ENCODE measurements at places on chromosomes 6 and 20.

DNA sequence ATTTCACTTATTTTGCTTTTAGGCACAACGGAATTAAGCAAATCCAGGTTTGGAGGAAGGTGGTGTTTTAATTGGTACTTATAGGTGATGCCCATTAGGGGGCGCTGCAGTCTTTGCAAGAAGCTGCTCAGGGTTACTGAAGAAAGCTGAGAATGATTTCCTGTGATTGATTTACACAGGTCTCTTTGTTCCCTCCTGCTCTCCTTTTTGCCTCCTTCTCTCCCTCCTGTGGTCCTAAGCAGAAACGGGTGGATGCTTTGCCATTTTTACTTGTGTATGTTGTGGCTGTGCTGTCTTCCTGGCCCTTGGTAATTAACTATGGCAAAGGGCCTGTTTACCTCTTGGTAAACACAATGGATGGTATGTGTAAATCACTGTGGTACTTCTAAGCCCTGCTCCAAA is 97.8 kb downstream of the ANKS1A start:
- DNase-seq, result peak; percentile 37

DNA sequence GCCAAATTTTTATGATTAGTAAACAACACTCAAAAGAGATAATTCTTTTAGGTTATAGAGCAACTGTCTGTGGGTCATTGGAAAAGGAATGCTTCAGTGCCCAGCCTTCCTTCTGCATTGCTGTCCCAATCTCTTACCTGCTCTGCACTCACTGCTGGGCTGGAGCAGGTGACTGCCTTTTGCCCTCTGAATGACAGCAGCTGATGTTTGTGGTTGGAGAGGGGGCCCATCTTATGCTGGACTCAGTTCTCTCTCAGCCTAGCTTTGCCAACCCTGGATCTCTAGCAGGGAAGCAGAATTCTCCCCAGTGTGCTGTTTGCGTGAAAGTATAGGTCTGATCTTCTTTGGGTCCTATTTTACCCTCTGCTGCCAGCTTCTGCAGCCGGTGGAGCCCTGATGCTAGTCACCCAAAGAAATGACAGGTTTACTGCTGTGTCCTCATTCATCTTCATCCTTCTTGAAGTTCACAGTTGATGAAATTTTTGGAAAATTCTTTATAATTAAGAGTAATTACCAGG is 193.5 kb downstream of the ARID1B start:
- DNase-seq, result no peak

- no peak for DNase-seq
Measured at GRCh38 chr20:24045621-24046318, 57.2 kb upstream of the GGTLC1 start.

DNA sequence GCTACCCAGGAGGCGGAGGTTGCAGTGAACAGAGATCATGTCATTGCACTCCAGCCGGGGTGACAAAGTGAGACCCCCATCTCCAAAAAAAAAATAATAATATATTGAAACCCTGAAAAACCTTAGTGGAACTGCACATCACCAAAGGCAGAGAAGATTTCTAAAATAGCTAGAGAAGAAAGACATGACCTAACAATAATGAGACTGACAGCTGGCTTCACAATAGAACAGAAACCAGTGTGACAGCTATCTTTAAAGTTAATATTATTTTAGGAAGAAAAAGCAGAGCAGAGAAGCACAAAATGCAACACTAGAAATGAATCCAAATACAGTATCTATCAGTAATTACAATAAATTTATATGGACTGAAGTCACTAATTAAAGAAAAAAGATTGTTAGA is 67.1 kb upstream of the FLRT3 start:
- DNase-seq, result no peak

- no peak for DNase-seq
Measured at GRCh38 chr6:14910692-14911547, 334.9 kb upstream of the JARID2 start.

DNA sequence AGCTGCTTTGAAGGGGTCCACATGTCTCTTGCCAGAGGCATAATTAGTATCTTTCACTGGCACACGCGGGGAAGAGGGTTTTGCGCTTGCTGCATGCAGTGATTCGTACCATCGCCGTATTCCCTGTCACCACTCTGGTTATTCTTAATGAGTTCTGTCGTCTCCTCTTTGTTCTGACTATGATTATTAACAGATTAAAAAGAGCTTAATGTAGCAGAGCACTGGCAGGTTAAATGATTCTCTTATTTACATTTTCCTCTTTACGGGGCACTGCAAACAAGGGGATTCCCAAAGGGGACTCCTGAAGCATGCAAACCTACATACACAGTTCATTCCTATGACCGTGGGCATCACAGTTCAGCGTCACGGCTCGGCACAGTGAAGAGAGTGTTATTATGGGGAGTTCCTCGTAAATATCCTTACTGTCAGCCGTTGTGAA is 204.8 kb downstream of the DTNBP1 start:
- no peak for DNase-seq

DNA sequence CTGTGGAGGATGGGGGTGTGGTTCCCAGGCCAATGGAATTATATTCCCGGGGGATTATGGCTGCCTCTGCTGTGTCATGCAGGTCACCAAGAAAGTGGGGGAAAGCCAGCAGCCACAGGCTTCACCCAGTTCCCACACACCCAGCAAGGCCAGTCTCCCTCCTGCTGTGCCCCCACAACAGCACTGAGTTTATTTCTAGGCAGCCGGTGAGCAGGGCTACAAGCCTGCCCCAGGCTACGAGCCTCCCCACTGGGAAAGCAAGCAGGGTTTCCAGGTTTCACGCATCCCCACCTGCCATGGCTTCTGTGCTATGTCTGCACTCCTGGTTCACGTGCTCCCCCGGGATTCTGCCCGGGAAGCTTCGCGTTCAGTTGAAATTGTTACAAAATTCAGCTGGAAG is 72.6 kb downstream of the ERMARD start:
- DNase-seq, result no peak

DNA sequence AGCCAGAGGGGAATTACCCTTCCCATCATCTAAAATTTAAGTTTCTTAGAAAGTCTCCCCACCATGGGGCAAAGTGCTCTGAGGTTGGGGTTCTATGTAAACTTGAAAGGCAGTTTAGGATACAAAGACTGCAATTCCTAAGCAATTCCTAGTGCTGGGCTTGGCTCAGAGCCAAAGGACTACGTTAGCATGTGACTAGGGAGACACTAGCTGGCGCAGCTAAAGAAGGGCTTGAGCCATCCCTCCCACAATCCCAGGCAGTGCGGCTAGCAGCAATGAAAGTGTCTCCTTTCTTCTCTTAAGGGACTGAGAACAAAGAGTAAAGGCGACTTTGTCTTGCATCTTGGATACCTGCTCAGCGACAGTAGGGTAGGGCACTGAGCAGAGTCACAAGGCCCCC is 306.6 kb upstream of the FKBP1C start:
- DNase-seq, result no peak

GRCh38 chr6:163748886-163749285 is 334.4 kb downstream of the QKI start:
- no peak for DNase-seq

DNA sequence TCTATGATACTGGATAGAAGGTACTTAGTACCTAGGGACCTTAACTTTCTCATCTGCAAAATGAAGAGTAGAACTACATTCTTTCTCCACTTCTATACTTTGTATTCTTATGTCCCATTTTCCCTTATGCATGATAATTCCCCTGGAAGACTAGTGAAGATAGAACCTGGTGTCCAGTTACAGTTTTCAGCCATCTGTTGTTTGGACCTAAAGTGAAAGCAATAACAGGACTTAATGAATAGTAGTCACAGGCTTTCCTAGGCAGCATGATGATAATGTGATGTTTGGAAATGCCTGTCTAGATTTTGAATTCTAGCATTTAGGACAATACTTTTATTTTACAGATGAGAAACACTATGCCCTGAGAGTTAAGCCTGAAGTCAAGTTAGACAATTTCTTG is 153.8 kb downstream of the RIMS1 start:
- no peak for DNase-seq

- peak; percentile 60 for DNase-seq
Measured at GRCh38 chr6:22886650-22887581, 317.6 kb downstream of the HDGFL1 start.

GRCh38 chr6:170280689-170281045 is 10.2 kb downstream of the DLL1 start:
- DNase-seq, result no peak

DNA sequence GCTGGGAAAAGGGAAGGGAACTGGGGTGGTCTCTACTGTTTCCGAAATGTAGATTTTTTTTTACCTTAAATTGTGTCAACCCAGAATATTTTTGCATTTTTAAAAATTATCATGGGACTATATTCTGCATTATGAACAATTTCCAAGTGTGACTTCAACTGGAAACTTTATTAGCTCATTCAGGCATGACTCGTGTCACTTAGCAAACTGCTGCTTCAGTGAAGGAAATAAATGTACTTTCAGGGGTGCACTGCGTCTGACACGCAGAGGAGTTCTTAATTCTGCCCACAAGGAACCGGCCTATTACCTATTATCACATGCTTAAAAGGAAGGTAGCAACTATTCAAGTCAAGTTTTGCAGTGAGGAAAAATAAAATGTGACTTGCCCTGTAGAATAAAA is 291.3 kb upstream of the PRDM1 start:
- DNase-seq, result no peak

DNA sequence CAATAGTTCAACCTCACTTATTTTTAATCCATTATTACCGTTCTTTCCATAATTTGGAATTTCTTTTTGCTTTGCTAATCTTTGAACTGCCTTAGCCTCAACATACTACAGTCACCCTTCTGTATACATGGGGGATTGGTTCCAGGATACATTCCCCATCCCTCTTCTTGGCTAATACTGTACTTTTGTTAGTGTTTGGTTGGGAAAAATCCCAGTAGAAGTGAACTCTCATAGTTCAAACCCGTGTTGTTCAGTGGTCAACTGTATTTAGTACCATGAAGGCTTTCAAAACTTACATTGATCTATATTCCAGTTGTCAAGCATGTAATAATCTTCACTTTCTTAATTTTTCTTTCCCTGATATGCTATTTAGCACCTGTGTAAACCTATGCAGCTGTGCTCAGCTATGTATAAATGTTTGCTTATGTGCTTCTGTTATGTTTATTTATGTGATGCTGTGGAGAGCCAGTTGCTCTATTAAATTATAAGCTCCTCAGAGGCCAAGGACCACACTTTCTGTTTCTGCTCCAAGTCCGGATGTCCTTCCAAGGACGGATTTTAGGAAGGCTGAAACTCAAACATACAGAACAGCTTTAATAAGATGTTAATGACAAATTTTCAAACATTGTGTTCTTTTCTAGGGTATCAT is 33.3 kb upstream of the LAMA4 start:
- DNase-seq, result no peak

- no peak for DNase-seq
Measured at GRCh38 chr6:47402081-47402480, 75.5 kb upstream of the CD2AP start.

- no peak for DNase-seq
Measured at GRCh38 chr6:101386982-101387381, 6.5 kb upstream of the GRIK2 start.

DNA sequence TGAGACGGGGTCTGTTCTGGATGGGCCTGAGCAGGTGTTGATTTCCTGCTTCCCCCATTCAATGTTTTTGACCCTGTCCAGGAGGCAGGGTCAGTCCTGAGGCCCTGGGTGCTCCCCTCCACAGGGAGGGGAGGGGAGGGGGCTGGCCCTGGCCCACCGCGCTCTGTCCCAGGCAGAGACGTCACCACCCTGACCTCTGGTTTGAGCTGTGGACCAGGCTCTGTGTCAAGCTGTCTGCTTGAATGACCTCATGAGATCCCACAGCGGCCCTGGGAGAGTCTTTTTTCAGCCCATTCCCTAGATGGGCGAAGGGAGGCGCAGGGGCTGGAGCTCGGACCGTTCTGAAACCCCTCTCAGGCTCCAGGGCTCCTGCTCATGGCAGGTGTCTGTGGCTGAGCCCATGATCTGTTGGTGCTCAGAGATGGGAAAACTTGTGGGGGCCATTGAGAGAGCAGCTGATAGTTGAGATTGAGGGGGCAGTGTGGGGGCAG is 8.9 kb upstream of the LKAAEAR1 start:
- no peak for DNase-seq

DNA sequence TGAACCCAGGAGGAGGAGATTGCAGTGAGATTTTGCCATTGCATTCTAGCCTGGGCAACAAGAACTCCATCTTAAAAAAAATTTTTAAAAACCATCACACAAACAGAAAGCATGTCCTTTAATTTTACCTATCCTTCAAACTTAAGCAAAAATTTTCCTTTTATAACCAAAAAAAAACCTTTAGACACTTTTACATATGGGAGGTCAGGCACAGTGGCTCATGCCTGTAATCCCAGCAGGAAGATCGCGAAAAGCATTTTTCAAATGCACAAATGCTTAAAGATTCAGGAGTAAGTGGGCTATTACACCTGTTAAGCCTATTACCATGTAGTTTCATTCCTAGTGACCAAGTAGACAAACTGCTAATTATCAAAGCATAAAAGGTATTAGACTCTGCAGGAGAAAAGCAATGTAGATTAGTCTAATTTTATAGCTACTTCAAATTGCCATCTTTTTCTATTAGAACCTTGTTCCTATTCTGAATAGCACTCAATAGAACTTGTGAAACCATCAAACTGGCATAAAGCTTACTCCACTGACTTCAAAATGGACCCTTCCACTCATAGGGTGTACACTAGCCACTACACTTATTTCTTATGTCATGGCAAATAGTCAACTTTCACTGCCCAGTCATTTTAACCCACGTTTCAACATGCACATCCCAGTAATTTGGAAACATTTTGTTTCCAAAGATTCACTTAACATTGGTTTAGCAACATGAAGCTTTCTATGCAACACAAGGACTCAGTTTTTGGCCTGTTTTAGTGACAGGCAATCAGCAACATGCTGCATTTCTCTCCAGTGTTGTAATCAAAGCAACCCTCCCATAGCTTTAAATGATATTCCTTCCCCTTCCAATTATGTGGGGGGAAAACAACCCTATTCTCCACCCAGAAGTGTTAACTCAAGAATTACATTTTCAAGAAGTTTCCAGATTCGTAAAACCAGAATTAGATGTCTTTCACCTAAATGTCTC is 4.0 kb downstream of the EEF1A1 start:
- DNase-seq, result no peak

GRCh38 chr6:40505191-40505810 is 81.9 kb downstream of the LRFN2 start:
- no peak for DNase-seq

DNA sequence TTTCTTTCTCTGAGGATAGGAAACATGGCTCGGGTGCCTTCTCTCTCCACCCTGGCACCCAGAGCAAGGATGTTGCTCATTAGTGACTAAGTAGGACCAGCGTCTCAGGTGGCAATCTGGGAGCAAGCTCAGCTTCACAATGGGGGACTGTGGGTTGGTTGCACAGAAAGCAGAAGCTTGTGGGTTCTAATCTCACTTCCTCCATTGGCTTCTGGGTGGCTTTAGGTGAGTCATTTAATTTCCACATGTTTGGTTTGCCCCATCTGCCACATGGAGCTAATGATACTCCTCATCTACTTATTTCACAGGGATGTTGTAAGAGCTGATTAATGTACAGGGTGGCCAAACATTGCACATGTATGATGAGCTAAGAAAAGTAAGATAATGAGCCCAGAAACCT is 54.8 kb upstream of the AKIRIN2 start:
- no peak for DNase-seq

GRCh38 chr6:20660534-20660933 is 126.3 kb downstream of the CDKAL1 start:
- no peak for DNase-seq

GRCh38 chr6:112396221-112396620 is 49.1 kb downstream of the RFPL4B start:
- DNase-seq, result no peak

GRCh38 chr6:26336355-26337198 is 28.4 kb upstream of the BTN3A2 start:
- no peak for DNase-seq

- DNase-seq, result no peak
Measured at GRCh38 chr6:3520281-3521230, 63.7 kb upstream of the SLC22A23 start.
